Mesothelial cell of epicardium (in vitro differentiated cells): ENCODE measurements at places on chromosomes 6 and 20. TPM values are rescaled to one million over a fixed set of nuclear protein-coding genes. Genes with fewer than 3 reads are reported as not detected.

- H3K27ac ChIP-seq = no peak within 1 kb of the TSS
- no peak for DNase-seq
- H3K4me1 ChIP-seq = peaks cover 50% of the 10 kb centered on the region
- no peaks in the 10 kb centered on the region for H3K36me3 ChIP-seq
Measured at GRCh38 chr20:57266291-57267157, at the start of gene BMP7. Gene BMP7, minus strand, starts transcription at chr20:57266641. Its CDS starts 519 bp downstream, at chr20:57266122.

GRCh38 chr20:6473197-6473596 is 294.3 kb upstream of the BMP2 start:
- H3K4me1 ChIP-seq = no peaks in the 10 kb centered on the region
- H3K27me3 ChIP-seq = peaks cover 6% of the 10 kb centered on the region
- DNase-seq = no peak
- H3K27ac ChIP-seq = no peak overlapping the region
- H3K36me3 ChIP-seq = no peaks in the 10 kb centered on the region
- H3K4me3 ChIP-seq = no peak overlapping the region

The ADGRF1 gene
- total RNA-seq = 1.4 to 2.2 TPM (median 1.6 TPM) in 3 replicates

GRCh38 chr6:116156405-116157326 is 30.7 kb upstream of the COL10A1 start:
- H3K27me3 ChIP-seq = no peaks in the 10 kb centered on the region
- no peak overlapping the region for H3K27ac ChIP-seq
- H3K4me1 ChIP-seq = peaks cover 10% of the 10 kb centered on the region
- DNase-seq = no peak

GRCh38 chr6:33380272-33380981 is 11.2 kb upstream of the KIFC1 start:
- no peaks in the 10 kb centered on the region for H3K27me3 ChIP-seq
- no peak overlapping the region for H3K4me3 ChIP-seq
- H3K36me3 ChIP-seq = no peaks in the 10 kb centered on the region
- peaks cover 9% of the 10 kb centered on the region for H3K4me1 ChIP-seq
- no peak for DNase-seq

GRCh38 chr6:36216559-36216958 is 20.0 kb downstream of the BRPF3 start:
- no peaks in the 10 kb centered on the region for H3K4me1 ChIP-seq
- no peak overlapping the region for H3K27ac ChIP-seq
- H3K4me3 ChIP-seq = no peak overlapping the region
- no peaks in the 10 kb centered on the region for H3K27me3 ChIP-seq
- peaks cover 37% of the 10 kb centered on the region for H3K36me3 ChIP-seq
- DNase-seq = no peak

The XKR7 gene
- total RNA-seq = 0.25 to 0.32 TPM (median 0.29 TPM) in 3 replicates

DNA sequence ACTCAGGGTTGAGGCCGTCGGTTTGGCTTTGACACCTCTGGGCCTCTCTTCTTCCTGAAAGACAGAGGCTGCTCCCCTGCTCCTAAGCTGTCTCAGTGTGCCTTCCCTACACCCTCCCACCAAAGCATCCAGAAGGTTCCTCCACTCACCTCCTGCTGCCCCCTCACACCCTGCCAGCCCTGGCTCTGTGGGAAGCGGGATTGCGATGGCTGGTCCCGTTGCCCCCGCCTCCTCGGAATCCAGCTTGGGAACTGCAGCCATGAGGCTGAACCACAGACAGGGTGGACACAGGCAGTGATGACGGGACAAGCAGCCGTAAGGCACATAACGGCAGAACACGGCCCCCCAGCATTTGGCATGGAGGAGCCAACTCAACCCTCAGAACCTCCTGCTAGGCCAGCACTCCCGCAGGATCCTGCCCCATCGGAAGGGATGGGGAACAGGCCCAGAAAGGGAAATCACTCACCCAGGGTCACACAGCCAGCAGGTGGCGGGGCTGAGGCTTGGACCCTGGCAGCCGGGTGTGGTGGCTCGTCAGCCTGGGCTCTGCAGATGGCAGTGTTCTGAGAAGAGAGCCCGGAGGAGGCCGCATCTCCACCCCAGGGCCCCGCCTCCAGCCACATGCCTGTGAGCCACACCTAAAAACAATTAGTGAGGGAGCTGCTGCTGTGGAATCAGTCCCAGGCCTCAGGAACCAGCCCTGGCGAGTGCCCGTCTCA is 139.6 kb downstream of the PHACTR3 start:
- H3K27ac ChIP-seq = no peak overlapping the region
- DNase-seq = no peak
- H3K4me1 ChIP-seq = no peaks in the 10 kb centered on the region
- no peak overlapping the region for H3K4me3 ChIP-seq

- peaks cover 40% of the 10 kb centered on the region for H3K4me1 ChIP-seq
- no peak overlapping the region for H3K4me3 ChIP-seq
- DNase-seq = no peak
- H3K36me3 ChIP-seq = peaks cover 20% of the 10 kb centered on the region
Measured at GRCh38 chr6:41077536-41077935, 4.8 kb downstream of the NFYA start.

DNA sequence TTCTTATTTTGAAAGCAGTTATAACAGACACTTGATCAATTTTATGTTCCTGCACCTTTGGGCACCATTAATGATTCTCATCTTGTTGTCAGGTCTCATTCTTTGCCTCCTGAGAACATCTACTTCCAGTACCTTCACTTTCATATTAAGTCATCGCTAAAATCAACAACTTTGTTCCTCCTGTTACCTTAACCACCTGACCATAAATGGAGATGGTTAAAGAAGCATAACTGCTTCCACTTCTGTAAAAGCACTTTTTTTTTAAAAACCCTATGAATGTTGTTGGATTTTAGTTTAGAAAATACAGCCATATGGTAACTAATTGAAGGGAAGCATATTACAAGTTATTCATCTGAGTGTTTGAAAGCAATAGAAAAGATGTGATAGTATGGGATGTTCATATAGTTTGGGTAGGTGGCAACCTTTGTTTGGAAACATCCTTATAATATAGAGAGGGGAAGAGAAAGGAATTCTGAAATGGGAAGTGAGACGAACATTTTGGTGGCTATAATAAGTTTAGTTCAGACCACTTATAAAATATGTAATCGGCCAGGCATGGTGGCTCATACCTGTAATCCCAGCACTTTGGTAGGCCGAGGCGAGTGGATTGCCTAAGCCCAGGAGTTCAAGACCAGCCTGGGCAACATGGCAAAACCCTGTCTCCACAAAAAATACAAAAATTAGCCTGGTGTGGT is 53.9 kb downstream of the AFG1L start:
- H3K4me1 ChIP-seq = no peaks in the 10 kb centered on the region
- no peak overlapping the region for H3K4me3 ChIP-seq
- H3K27me3 ChIP-seq = no peaks in the 10 kb centered on the region
- H3K36me3 ChIP-seq = peaks cover 2% of the 10 kb centered on the region
- H3K27ac ChIP-seq = no peak overlapping the region

The STK38 gene
- total RNA-seq = 46.3 to 47.8 TPM (median 47.7 TPM) in 3 replicates

The ABHD16B gene
- not detected in 3 replicates for total RNA-seq

DNA sequence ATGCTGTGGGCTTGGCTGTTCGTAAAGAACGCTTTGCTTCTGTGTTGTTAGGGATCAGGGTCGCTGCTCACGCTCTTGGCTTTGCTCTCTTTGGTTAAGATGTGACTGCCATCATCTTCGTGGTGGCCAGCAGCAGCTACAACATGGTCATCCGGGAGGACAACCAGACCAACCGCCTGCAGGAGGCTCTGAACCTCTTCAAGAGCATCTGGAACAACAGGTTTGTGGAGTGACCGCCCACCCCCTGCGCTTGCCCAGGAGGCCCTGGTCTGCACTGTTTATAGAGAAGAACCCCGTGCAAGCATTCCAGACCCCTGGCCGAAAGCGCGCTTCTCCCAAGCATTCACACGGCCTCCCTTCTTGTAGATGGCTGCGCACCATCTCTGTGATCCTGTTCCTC is 57.1 kb downstream of the GNAS start:
- DNase-seq = no peak
- peaks cover 62% of the 10 kb centered on the region for H3K36me3 ChIP-seq
- no peak overlapping the region for H3K27ac ChIP-seq
- no peak overlapping the region for H3K4me3 ChIP-seq
- H3K27me3 ChIP-seq = no peaks in the 10 kb centered on the region

- H3K4me1 ChIP-seq = peaks cover 17% of the 10 kb centered on the region
- no peak overlapping the region for H3K27ac ChIP-seq
- no peaks in the 10 kb centered on the region for H3K27me3 ChIP-seq
- no peaks in the 10 kb centered on the region for H3K36me3 ChIP-seq
Measured at GRCh38 chr6:123547216-123547978, 89.4 kb downstream of the TRDN start.

The IL17A gene
- not detected in 3 replicates for total RNA-seq

DNA sequence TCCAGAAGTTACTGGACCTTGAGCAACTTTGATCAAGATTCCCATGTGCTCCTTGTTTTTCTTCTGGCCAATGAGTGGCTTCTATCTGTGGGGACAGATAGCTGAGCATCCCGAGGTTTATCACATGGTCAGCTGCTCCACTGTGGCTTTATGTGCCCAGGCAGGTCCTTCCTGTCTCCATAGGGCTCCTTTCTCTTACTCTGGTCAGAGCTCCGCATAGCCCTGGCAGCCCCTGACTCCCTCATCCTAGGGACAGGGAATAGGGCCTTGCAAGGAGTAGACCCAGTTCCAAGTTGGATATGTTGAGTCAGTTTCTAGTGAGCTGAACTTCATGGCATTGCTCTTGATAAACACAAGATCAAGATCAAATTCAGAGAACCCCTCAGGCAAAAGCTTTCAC is 6.4 kb upstream of the MAS1L start:
- peaks cover 42% of the 10 kb centered on the region for H3K27me3 ChIP-seq
- H3K4me1 ChIP-seq = no peaks in the 10 kb centered on the region
- no peak overlapping the region for H3K4me3 ChIP-seq
- no peak for DNase-seq
- no peak overlapping the region for H3K27ac ChIP-seq
- H3K36me3 ChIP-seq = no peaks in the 10 kb centered on the region

The OLIG3 gene
- 0.27 to 0.35 TPM (median 0.34 TPM) in 3 replicates for total RNA-seq

The BMP7 gene
- 22.2 to 23.8 TPM (median 23.0 TPM) in 3 replicates for total RNA-seq

- no peak for DNase-seq
- H3K36me3 ChIP-seq = no peaks in the 10 kb centered on the region
- H3K27me3 ChIP-seq = no peaks in the 10 kb centered on the region
- no peak overlapping the region for H3K4me3 ChIP-seq
Measured at GRCh38 chr6:128655978-128656498, 135.6 kb upstream of the PTPRK start.

- peaks cover 45% of the 10 kb centered on the region for H3K36me3 ChIP-seq
- no peak overlapping the region for H3K27ac ChIP-seq
- H3K4me3 ChIP-seq = no peak overlapping the region
- H3K4me1 ChIP-seq = no peaks in the 10 kb centered on the region
Measured at GRCh38 chr6:17621003-17621402, 20.9 kb downstream of the FAM8A1 start.

- H3K27me3 ChIP-seq = no peaks in the 10 kb centered on the region
- peaks cover 53% of the 10 kb centered on the region for H3K36me3 ChIP-seq
- no peak overlapping the region for H3K27ac ChIP-seq
- H3K4me1 ChIP-seq = peaks cover under 1% of the 10 kb centered on the region
Measured at GRCh38 chr6:53009056-53009455, 14.0 kb upstream of the GSTA4 start.

The FOXS1 gene
- total RNA-seq = 1.9 to 2.5 TPM (median 2.1 TPM) in 3 replicates

- H3K4me1 ChIP-seq = peaks cover 32% of the 10 kb centered on the region
- H3K27me3 ChIP-seq = no peaks in the 10 kb centered on the region
- no peaks in the 10 kb centered on the region for H3K36me3 ChIP-seq
Measured at GRCh38 chr6:168106633-168107005, 27.6 kb upstream of the FRMD1 start.

DNA sequence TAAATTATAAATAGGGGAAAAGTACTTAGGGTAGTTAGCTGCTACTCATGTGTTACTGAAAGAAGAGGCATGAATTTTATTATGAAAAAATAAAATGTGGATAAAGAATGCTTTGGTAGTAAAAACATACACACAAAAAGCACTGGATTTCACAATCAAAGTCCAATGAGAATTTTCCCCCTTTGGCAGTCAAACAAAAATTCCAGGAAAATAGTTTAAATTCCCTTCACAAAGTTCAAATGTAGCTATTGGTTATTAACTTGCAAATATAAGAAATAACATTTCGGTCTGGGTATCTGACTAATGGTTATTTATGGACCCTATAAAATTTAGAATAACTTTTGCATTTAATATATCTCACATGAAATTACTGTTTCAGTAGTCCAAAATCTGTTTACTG is 210.4 kb downstream of the FOXC1 start:
- no peak overlapping the region for H3K4me3 ChIP-seq
- no peaks in the 10 kb centered on the region for H3K27me3 ChIP-seq
- peaks cover 3% of the 10 kb centered on the region for H3K36me3 ChIP-seq
- peaks cover 41% of the 10 kb centered on the region for H3K4me1 ChIP-seq
- peak overlapping the region; percentile 59 for H3K27ac ChIP-seq

The TJAP1 gene
- 45.9 to 52.7 TPM (median 49.7 TPM) in 3 replicates for total RNA-seq

DNA sequence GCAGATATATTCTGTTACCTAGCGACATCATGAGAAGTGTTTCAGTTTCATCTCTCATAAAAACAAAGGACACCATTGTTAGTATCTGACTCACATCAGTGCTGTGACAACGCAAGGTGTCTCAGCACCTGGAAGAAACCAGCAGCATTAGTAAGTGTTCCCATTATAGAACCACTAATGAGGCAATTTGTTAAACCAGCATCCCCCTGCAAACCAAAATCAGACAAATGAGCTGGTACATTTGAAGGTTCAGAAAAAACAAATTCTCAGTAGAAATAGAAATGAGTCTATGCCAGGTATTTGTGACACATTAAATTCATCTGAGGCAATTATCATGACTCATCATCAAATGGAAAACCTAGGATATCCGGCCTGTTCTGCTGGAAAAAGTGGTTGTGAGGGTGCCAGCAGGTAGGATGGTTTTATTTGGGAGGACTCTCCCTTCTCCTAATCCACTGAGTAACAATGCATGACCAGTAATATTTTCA is 151.7 kb downstream of the TMEM200A start:
- no peak overlapping the region for H3K27ac ChIP-seq
- no peaks in the 10 kb centered on the region for H3K4me1 ChIP-seq
- no peaks in the 10 kb centered on the region for H3K36me3 ChIP-seq
- H3K4me3 ChIP-seq = no peak overlapping the region

The CCN2 gene
- total RNA-seq = 683 to 766 TPM (median 697 TPM) in 3 replicates

DNA sequence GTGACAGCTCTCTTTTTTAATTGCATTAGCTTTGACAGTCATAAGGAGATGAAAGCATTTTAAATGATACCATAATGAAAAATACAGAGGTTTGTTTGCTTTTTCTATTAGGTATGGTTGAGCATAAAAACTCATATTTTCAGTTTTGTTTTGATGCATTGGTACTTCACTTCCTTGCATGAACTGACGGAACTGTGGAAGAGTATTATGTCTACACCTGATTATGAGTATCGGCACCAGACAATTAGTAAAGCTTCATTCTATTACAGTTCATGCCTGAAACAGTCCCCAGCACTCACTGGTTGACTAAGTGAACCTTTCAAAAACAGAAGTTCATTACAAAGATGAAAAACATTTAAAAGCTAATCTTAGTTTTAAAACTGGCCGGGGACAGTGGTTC is 593.0 kb downstream of the GRIK2 start:
- H3K4me1 ChIP-seq = no peaks in the 10 kb centered on the region
- DNase-seq = no peak
- no peak overlapping the region for H3K4me3 ChIP-seq
- no peaks in the 10 kb centered on the region for H3K27me3 ChIP-seq
- H3K36me3 ChIP-seq = no peaks in the 10 kb centered on the region

The UBE2C gene
- total RNA-seq = 48.1 to 50.2 TPM (median 48.3 TPM) in 3 replicates

- DNase-seq = no peak
- peaks cover 9% of the 10 kb centered on the region for H3K27me3 ChIP-seq
- no peaks in the 10 kb centered on the region for H3K36me3 ChIP-seq
Measured at GRCh38 chr6:78502386-78502887, 364.9 kb upstream of the IRAK1BP1 start.

The ULBP2 gene
- 0.23 to 0.42 TPM (median 0.24 TPM) in 3 replicates for total RNA-seq

The SIRPG gene
- total RNA-seq = not detected in 3 replicates

- DNase-seq = no peak
- H3K27me3 ChIP-seq = peaks cover 1% of the 10 kb centered on the region
- no peak overlapping the region for H3K4me3 ChIP-seq
- H3K27ac ChIP-seq = no peak overlapping the region
- no peaks in the 10 kb centered on the region for H3K4me1 ChIP-seq
Measured at GRCh38 chr20:37893566-37894241, 9.2 kb upstream of the VSTM2L start.

The DDO gene
- total RNA-seq = not detected in 3 replicates

The ZSCAN16 gene
- 9.1 to 11.7 TPM (median 11.3 TPM) in 3 replicates for total RNA-seq
